ENCODE measurements at places on chromosomes 3 and 15.

DNA sequence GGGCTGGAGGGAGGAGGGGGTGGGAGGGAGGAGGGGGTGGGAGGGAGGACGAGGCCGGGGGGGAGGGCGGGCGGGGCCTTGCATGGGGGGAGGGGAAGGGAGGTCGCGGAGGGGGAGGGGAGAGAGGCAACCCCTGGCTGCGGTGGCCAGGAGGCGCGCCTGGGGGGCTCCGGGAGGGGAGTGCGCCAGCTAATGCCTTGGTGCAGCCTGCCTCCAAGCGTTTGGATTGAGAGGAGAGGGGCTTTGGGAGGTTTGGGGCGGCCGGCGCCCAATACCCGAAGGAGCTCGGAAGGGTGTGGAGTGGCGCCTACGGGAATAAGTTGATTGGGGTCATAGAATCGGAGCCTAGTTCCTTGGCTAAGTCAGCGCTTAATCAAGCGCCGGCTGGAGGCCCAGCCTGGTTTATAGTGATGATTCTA, 557 bp downstream of the TFG start:
- DNase-seq = peak; percentile 14

GRCh38 chr15:59696332-59696731, 7.2 kb upstream of the BNIP2 start:
- no peak for DNase-seq

DNA sequence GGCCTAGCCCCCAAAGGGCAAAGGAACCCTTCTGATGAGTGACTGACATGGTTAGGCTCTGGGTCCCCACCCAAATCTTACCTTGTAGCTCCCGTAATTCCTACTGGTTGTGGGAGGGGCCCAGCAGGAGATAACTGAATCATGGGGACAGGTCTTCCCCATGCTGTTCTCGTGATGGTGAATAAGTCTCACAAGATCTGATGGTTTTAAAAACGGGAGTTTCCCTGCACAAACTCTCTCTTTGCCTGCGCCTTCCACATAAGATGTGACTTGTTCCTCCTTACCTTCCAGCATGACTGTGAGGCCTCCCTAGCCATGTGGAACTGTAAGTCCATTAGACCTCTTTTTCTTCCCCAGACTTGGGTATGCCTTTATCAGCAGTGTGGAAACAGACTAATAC, 16.9 kb downstream of the TKT start:
- no peak for DNase-seq

DNA sequence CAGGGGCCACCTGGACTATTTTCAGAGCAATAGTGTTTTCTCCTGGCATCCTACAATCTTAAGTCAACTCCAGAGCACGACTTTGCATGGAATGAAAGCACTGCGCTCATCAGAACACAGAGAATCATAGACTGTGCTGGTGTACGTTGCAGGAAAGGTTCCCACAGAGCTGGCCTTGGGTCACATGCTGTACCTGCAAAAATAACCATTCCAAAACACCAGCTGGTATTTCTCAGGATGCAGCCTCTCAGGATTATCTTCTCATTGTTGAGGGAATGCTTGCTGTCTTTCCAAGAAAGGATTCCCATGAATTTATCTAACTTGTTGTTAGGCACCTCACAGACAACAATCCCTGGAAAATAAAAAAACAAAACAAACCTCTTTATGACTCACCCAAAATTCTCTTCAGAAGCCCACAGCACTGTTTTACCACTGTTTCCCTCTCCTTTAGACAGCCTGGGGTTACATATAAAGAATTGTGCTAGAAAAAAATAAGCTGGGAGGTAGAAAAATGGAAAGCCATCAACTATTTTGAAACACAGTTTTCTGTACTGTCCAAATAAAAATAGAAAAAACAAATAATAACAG, 131.7 kb downstream of the ATP8B4 start:
- DNase-seq = no peak

DNA sequence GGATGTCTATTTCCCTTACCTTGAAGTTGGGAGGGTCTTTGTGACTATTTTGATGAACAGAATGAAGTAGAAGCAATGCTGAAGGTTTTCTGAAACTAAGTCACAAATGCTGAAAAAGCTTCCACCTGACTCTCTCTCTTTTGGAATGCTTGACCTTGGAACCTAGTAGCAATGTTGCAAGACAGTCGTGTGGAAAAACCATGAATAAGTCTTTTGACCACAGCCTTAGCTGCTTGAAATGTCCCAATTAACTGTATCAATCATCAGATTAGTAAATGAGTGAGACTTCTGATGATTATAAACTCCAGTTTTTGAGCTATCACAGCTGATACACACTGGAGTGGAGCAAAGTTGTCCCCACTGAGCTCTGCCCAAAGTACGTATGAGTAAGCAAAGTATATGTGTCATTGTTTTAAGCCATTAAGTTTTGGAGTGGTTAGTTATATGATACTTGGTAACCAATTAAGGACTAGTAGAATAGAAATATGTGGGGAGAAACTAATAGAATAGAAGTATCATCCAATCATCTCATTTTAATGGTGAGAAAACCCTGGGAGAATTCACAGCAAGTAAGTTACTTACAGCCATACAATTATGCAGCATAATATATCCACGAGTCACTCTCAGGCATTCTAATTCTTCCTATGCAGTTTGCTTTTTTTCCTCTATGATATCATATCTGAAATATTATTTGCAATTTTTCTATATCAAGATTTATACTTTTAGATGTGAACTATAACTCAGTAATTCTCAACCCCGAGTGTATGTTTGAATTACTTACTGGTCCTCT, 1010.6 kb downstream of the ROBO2 start:
- DNase-seq = no peak

- no peak for DNase-seq
Measured at GRCh38 chr3:15042936-15043335, 22.2 kb downstream of the MRPS25 start.

DNA sequence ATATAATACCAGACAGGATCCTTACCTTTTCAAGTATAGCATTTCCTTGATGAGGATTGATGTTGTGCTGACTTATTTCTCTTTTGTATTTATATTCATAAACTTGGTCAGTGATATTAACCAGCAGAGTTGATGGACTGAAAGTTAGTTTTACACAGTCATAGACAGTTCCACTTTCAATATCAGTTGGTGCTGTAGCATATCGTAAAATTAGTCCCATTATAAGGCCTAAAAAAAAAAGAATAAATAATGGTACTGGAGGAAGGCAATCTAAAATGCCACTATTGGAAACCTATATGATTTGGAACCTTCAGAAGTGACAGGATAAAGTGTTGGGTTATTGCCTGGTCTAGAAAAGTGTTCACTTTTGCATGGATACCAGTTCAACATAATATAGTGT, 16.3 kb downstream of the SLC9A9 start:
- DNase-seq = no peak
